ENCODE measurements at places on chromosomes 13 and 19.

DNA sequence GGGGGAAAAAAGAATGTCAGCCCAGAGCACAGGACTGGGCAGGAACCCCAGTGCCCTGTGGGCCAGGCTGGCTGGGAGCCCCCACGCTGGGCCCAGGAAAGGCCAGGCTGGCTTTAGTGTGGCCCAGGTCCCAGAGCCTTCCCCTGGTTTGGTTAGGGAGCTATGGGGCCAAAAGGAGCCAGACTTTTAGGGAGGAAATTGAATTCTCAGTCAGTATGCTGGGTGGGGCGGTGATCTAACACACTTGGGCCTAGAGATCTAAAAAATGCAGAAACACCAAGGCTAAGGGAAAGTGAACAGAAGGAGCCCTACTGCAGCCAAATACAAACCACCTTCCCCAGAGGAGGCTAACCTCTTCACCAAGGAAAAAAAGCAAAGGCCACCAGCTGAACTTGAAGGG, 137.5 kb downstream of the CRYL1 start:
- no peaks in the 10 kb centered on the region for H3K27me3 ChIP-seq
- H3K27ac ChIP-seq = no peak overlapping the region
- H3K4me3 ChIP-seq = no peak overlapping the region
- H3K4me1 ChIP-seq = no peaks in the 10 kb centered on the region

GRCh38 chr19:5624018-5624663, 1.3 kb downstream of the SAFB start:
- H3K4me3 ChIP-seq = peak overlapping the region; percentile 99
- H3K4me1 ChIP-seq = 0 out of 2 replicates have a peak, but pooled peaks cover 7% of the 10 kb centered on the region
- peaks cover 5% of the 10 kb centered on the region for H3K36me3 ChIP-seq
- DNase-seq = no peak
- no peaks in the 10 kb centered on the region for H3K27me3 ChIP-seq

DNA sequence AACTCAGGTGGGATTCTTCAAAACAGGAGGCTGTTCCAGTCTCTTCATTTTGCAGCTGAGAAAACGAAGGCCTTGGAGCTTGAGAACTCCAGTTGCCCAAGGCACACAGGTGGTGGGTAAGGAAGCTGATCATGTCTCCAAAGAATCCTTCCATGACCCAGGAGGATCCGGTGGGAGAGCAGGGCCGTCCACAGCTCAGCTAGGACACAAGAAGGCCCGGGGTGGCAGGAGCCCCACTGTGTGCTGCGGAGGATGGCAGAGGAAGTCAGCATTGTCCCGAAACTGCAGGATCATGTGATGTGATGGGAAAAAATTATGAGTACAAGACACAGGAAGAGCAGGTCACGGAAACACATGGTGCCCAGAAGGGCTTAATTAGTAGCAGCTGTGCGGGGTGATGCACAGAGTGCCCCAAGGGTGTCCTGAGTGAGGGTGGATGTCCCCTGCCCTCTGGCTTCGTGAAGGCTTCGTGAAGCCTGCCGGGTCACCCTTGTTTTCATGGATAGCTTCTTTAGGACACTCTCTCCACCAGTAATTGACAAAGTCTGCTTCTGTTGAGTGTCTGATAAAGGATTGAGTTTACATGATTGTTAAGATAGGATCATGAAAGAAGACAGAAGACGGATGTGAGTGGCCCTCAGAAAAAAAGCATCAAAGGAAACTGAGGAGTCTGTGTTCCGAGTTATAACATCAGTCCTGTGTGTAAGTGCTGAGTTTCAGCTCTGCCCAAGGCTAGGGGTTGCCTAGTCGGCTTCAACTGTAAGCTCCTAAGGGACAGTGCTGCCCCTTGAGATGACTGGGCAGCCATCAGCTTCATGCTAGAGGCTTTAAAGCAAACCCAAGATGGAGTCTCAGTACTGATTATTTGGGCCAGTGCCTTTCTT, 33.8 kb upstream of the SACS start:
- no peaks in the 10 kb centered on the region for H3K36me3 ChIP-seq
- no peak for DNase-seq
- H3K27me3 ChIP-seq = no peaks in the 10 kb centered on the region
- peak overlapping the region; percentile 69 for H3K27ac ChIP-seq
- peaks cover 22% of the 10 kb centered on the region for H3K4me1 ChIP-seq

GRCh38 chr19:49425178-49425577, at the start of gene GFY:
Gene GFY (plus strand): TSS chr19:49425388. CDS start chr19:49426431, 1,043 bp downstream.
- H3K27me3 ChIP-seq = peaks cover 2% of the 10 kb centered on the region
- DNase-seq = no peak
- H3K27ac ChIP-seq = no peak within 1 kb of the TSS
- H3K4me1 ChIP-seq = peaks cover 39% of the 10 kb centered on the region
- no peak within 1 kb of the TSS for H3K4me3 ChIP-seq

- H3K36me3 ChIP-seq = no peaks in the 10 kb centered on the region
- no peak for DNase-seq
- H3K4me3 ChIP-seq = no peak overlapping the region
Observed at GRCh38 chr13:114320065-114320464, 5.8 kb downstream of the CHAMP1 start.

DNA sequence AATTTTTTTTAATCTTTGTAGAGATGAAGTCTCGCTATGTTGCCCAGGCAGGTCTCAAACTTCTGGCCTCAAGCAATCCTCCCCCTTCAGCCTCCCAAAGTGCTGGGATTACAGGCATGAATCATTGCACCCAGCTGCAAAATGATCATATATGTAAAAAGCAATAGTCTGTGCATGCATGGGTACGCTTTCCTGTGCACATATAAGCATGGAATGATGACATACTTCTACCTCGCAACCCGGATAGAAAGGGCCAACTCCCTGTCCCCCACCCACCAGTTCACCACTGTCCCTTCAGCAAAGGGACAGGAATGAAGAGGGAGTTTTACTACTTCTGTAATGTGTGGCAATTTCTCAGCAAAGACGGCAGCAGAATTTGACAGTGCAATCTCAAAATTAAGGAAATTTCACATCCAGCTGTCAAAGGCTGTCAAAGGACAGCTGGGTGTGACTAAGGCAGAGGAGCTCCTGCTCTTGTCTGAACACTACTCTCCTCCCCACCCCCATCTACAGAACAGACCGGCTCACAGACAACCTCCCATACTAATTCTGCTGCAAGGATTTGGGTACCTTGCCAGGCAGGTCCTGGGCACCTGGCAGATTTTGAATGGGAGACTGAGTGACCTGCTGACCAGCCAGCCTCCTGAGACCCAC, 95.6 kb downstream of the TSHZ3 start:
- no peaks in the 10 kb centered on the region for H3K36me3 ChIP-seq
- H3K4me1 ChIP-seq = no peaks in the 10 kb centered on the region
- no peak overlapping the region for H3K27ac ChIP-seq
- H3K4me3 ChIP-seq = no peak overlapping the region
- DNase-seq = no peak
- H3K27me3 ChIP-seq = no peaks in the 10 kb centered on the region

GRCh38 chr13:76466043-76466442, 420.2 kb downstream of the KCTD12 start:
- no peak overlapping the region for H3K4me3 ChIP-seq
- H3K4me1 ChIP-seq = no peaks in the 10 kb centered on the region
- no peaks in the 10 kb centered on the region for H3K36me3 ChIP-seq
- no peak for DNase-seq
- no peak overlapping the region for H3K27ac ChIP-seq

- H3K36me3 ChIP-seq = no peaks in the 10 kb centered on the region
- H3K4me3 ChIP-seq = no peak overlapping the region
- no peak overlapping the region for H3K27ac ChIP-seq
- DNase-seq = no peak
- peaks cover 16% of the 10 kb centered on the region for H3K4me1 ChIP-seq
Observed at GRCh38 chr19:6734096-6734696, 3.2 kb downstream of the GPR108 start.

DNA sequence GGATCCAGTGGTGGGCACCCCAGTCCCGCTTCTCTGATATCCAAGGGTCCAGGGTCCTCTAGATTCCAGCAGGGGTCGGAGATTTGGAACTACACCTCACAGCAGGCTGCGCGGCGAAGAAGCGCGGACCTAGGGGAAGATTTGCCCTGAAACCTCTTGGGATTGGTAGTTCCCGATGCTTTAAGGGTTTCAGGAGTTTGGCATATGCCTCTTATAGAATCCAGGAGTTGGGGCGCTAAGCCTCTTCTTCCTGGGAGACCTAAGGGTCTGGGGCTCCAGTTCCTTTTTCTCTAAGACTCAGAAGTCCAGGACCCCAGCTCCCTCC, 349 bp downstream of the BCL2L12 start:
- no peaks in the 10 kb centered on the region for H3K27me3 ChIP-seq
- H3K4me1 ChIP-seq = peaks cover 13% of the 10 kb centered on the region
- DNase-seq = no peak
- H3K4me3 ChIP-seq = peak overlapping the region; percentile 86
- H3K27ac ChIP-seq = peak overlapping the region; percentile 89

GRCh38 chr13:69461397-69461796, 646.2 kb upstream of the ATXN8OS start:
- no peak overlapping the region for H3K4me3 ChIP-seq
- no peak overlapping the region for H3K27ac ChIP-seq
- DNase-seq = no peak
- no peaks in the 10 kb centered on the region for H3K4me1 ChIP-seq
- no peaks in the 10 kb centered on the region for H3K27me3 ChIP-seq

DNA sequence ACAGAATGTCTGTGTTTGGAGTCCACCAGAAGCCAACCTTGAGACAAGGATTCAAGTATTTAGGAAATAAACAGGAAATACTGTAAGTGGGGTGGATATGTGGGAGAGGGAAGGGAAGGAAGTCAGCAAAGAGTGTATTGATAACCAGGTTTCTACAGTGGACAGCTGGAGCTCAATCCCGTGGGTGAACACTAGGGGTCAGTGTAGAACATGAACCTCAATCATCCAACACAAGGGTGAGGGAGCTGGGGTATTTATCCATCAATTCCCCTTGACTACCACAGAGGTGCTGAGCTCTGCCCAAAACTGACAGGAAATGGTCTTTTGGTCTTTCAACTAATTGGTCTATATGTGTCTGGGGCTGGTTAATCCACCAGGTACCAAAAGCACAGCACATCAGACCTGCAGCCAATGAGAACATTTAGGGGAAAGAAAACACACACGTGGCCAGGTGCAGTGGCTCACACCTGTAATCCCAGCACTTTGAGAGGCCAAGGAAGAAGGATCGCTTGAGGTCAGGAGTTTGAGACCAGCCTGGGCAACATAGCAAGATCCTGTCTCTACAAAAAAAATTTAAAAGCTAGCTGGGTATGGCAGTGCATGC, 5.6 kb upstream of the SYDE1 start:
- H3K4me1 ChIP-seq = no peaks in the 10 kb centered on the region
- H3K4me3 ChIP-seq = no peak overlapping the region
- no peak overlapping the region for H3K27ac ChIP-seq
- no peaks in the 10 kb centered on the region for H3K36me3 ChIP-seq
- no peaks in the 10 kb centered on the region for H3K27me3 ChIP-seq

DNA sequence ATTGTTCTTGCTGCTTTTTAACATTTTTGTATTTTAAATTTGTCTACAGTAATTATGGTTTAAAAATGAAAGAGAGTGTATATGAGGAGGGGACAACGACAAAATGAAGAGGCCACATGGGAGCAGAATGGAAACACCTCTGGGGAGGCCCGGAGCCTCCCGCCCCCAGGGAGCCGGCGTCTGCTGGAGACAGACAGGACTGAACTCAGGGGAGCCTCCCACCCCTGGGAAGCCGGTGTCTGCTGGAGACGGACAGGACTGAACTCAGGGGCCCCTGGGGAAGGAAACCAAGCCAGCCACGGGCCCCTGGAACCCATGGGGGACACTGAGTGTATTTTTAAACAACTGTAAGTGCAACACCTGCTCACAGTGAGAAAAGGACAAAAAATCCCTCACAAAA, 16.7 kb upstream of the SLC39A3 start:
- no peak overlapping the region for H3K4me3 ChIP-seq
- no peak for DNase-seq
- no peaks in the 10 kb centered on the region for H3K36me3 ChIP-seq

GRCh38 chr19:57099199-57099661, 20.6 kb upstream of the USP29 start:
- no peak overlapping the region for H3K4me3 ChIP-seq
- no peaks in the 10 kb centered on the region for H3K4me1 ChIP-seq
- H3K36me3 ChIP-seq = no peaks in the 10 kb centered on the region
- DNase-seq = no peak
- no peaks in the 10 kb centered on the region for H3K27me3 ChIP-seq
- no peak overlapping the region for H3K27ac ChIP-seq

GRCh38 chr13:112111239-112111857, 44.4 kb downstream of the SOX1 start:
- no peak overlapping the region for H3K27ac ChIP-seq
- peaks cover 4% of the 10 kb centered on the region for H3K27me3 ChIP-seq
- DNase-seq = no peak
- peaks cover 6% of the 10 kb centered on the region for H3K4me1 ChIP-seq
- no peak overlapping the region for H3K4me3 ChIP-seq

DNA sequence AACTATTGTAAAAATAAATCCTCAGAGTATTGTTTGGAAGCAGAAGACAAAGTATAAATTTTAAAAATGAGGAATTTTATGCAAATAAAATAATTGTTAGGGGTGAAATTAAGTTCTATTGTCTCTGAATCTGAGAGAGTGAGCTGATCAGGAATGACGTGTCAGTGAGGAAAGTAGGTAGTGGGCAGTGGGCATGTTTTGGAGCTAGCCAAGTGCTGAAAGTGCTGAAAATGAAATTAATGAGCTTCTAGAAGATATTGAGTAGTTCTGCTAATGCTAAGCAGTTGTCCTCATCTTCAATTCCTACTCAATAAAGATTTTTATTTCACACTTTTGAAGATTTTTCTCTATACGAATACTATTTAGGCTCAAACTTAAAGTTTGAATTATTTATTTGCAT, 1167.8 kb upstream of the PCDH20 start:
- H3K36me3 ChIP-seq = no peaks in the 10 kb centered on the region
- H3K27ac ChIP-seq = no peak overlapping the region
- DNase-seq = no peak
- H3K4me1 ChIP-seq = no peaks in the 10 kb centered on the region

DNA sequence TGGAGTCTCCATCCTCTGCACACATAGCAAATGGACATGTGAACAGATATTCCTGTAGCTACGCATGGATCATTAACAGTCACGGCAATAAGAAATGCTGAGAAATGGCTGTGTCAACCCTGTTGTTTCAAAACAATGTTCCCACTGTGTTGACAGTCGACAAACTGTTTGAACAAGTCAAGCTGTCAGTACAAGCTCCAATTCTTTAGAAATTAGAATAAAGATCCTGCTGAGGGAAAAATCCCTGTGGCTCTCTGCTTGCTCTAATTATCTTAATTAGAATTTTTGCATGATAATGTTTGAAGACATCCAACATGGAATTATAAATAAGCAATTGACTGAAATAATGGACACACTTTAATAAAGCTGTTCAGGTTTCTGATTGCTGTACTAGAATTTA, 37.9 kb upstream of the CPB2 start:
- H3K27me3 ChIP-seq = no peaks in the 10 kb centered on the region
- DNase-seq = no peak
- H3K27ac ChIP-seq = peak overlapping the region; percentile 89
- H3K4me1 ChIP-seq = peaks cover 32% of the 10 kb centered on the region
- H3K36me3 ChIP-seq = no peaks in the 10 kb centered on the region
- no peak overlapping the region for H3K4me3 ChIP-seq

- no peak for DNase-seq
- H3K27ac ChIP-seq = peak overlapping the region; percentile 27
- no peaks in the 10 kb centered on the region for H3K36me3 ChIP-seq
- peaks cover 13% of the 10 kb centered on the region for H3K4me1 ChIP-seq
- no peak overlapping the region for H3K4me3 ChIP-seq
Observed at GRCh38 chr19:34317311-34317927, 47.6 kb upstream of the GPI start.
